Naive B cell (primary cell): ENCODE measurements at places on chromosomes 5 and 9.

GRCh38 chr9:113531919-113532808 lies 68.6 kb downstream of the RGS3 start:
- no peak for DNase-seq

- DNase-seq, result no peak
These were observed 232.6 kb downstream of the MED10 start for GRCh38 chr5:6145616-6146237.

DNA sequence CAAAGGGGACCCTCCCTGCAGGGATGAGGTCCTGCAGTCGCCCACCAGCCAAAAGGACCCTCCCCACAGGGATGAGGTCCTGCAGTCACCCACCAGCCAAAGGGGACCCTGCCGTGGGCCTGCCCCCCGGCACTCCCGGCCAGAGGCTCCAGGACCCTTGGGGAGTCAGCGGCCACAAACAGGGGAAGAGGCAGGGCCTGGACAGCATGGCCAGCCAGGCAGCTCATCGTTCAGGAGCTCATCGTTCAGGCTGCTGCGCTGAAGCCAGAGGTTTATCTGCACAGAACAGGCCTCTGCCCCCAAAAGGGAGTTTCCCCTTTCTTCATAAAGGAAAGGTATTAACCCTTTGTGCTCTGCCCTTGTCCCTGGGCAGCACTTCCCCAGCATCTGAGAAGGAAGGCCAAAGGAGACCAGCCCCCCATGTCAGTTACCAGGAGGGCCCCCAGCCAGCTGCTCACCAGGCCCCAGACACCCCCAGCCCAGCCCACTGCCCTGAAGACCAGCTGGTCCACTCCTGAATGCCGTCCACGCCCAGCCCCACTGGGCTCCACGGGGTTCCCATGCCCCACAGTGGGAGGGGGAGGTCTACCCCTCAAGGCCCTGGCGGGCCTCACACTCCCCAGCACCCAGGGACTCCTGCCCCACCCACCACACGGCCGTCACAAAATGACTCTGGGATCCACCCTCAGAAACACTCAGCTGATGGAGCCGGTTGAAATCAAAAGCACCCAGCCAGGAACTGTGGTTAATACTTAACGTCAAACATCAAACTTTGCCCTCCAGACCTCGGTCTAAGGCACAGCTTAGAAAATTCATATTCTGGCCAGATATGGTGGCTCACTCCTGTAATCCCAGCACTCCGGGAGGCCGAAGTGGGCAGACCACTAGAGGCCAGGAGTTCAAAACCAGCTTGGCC lies 6.3 kb downstream of the SLC12A7 start:
- DNase-seq, result peak; percentile 87

DNA sequence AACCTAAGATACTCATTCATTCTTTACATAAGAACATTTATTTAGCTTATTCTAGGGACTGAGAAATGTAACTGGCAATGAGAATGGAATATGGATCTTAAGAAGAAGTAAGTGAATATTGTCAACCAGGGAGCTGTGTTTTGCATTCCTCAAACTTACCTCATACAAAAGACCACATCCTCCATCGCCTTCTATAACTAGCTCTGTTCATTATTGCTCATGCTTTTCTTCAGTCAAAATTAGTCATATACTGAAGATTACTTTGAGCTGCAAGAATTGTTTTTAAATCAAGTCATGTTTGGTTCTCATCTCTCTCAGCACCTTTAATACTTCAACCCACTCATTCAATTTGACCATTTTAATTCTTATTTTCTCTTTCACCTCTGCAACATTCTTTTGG lies 140.3 kb upstream of the RASA1 start:
- DNase-seq, result no peak

DNA sequence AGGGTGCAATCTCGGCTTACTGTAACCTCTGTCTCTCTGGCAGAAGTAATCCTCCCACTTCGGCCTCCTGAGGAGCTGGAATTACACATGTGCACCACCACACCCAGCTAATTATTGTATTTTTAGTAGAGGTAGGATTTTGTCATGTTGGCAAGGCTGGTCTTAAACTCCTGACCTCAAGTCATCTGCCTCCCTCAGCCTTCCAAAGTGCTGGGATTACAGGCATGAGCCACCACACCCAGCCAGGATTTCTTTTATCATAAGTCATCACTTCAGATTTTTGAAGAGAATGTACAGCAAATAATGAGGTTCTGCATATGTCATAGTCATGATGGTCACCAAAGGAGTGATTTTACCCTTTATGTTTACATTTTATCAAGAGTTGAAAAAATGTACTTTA lies 108.1 kb downstream of the GCNT1 start:
- DNase-seq, result no peak

DNA sequence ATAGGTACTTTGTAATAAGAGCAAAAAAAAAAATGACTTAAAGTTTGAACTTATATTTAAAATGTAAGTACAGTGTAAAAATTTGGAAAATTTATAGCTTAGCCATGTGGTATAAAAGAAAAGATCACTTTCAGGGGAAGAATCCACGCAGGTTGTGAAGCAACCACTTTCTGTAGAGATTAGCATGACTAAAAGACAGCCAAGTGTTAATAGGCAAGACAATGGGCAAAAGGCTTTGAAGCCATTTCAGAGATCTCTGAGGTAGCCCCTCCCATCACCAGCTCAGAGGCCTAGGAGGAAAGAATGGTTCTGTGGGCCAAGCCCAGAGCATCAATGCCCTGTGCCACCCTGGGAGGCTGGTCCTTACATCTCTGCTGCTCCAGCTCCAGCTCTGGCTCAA lies 346.3 kb upstream of the CHD1 start:
- DNase-seq, result no peak

DNA sequence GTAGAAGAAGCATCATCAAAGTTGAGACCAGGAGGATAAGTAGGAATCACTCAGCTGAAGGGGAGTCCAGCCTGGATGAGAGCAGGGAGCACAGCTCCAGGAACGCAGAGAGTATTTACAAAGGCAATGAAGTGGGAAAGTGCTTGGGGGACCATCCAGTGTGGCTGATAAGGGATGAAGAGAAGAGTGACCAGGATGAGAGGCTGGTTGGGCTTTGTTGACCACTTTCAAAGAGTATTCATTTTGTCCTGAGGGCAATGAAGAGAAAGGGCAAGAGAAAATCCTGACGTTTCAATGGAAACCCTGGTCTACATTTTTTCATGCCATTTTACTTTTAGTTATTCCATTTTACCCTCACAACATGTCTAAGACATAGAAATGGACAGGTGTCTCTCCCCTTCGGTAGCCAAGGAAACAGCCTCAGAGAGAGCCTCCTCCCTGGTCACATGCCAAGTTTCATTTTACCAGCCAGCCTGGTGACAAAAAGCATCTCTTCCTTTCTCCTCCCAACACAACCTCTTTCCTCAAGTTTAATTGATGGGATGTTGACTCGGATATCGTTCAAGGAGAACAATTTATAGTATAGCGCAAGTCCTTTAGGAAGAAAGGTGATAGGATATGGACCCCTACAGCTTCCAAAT lies 492.7 kb upstream of the CLINT1 start:
- DNase-seq, result no peak

- peak; percentile 82 for DNase-seq
These were observed at the start of gene DOCK2 for GRCh38 chr5:169637085-169637548. TSS of gene DOCK2 (plus strand) at chr5:169637275. CDS start at chr5:169637327, 52 bp downstream.
